Right lobe of liver (tissue), 6 donors: ENCODE measurements at places on chromosomes 2 and 18. TPM values are rescaled to one million over a fixed set of nuclear protein-coding genes. Genes with fewer than 3 reads are reported as not detected.

UGT1A9 gene
- 125 TPM for total RNA-seq

EN1 gene
- not detected for total RNA-seq

POTEJ gene
- not detected for total RNA-seq

OR6B2 gene
- total RNA-seq: not detected

TLX2 gene
- not detected for total RNA-seq

- DNase-seq: no peak
- no peaks in the 10 kb centered on the region for H3K36me3 ChIP-seq
- H3K4me1 ChIP-seq: no peaks in the 10 kb centered on the region
- H3K27me3 ChIP-seq: no peaks in the 10 kb centered on the region
These were observed 16.9 kb downstream of the ZNF236 start for GRCh38 chr18:76839086-76839794.

GRCh38 chr2:226855787-226856186 is 19.9 kb downstream of the RHBDD1 start:
- H3K27ac ChIP-seq: no peak overlapping the region
- H3K27me3 ChIP-seq: no peaks in the 10 kb centered on the region
- no peak overlapping the region for H3K4me3 ChIP-seq
- no peak for DNase-seq
- no peaks in the 10 kb centered on the region for H3K4me1 ChIP-seq
